ENCODE measurements at places on chromosomes 7 and 10.

DNA sequence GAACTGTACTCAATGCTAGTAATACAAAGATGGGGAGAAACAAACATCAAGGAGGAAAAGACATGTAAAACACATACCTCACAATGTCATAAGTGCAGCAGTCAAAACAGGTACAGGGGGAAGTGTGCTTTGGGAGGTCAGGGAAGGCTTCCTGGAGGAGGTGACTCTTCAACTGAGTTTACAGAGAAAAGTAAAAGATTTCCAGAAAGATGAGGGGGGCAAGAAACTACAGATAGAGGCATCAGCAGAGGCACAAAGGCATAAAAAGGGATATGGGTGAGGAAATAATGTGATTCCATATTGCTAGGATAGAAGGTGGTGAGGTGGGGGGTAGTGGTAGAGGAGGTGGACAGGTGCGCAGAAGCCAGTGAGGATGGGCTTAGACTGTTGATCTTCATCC is 95.0 kb downstream of the LSM5 start:
- DNase-seq = no peak

GRCh38 chr10:23630885-23631284 is 192.0 kb downstream of the OTUD1 start:
- DNase-seq = no peak

GRCh38 chr7:134724606-134725005 is 54.8 kb upstream of the CALD1 start:
- no peak for DNase-seq

DNA sequence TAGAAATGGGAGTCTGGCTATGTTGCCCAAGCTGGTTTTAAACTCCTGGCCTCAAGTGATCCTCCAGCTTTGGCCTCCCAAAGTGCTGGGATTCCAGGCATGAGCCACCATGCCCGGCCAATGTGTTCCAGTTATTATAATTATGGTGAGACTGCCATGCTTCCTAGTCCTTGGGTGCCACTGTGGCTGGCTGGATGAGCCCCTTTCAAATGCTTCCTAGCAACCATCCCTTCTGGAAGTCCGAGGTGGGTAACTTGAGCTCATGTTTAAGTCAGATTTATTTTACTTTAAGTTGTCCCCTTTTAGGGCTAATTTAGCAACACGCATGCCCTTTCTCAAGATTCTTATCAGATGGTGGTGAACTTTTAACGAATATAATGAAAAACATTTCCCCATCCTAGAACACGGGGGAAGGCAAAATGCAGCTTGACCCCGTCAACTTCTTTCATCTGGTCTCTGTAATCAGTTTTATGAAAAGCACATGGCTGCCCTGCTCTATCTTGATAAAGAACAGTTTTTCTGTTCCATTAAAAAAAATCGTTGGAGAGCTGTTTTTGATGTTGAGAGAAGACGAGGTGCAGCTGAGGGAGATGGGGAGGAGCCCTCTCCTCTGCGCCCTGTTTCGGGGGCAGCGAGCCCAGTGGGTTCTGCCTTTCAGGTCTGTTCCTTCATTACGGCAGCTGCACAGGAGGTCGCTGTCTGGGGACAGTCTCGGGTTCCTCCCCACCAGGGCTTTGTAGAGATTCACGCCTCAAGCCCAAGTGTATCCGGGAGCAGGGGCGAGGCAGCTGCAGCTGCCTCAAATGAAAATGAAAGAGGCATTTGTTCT is 61.0 kb upstream of the MKI67 start:
- DNase-seq = peak; percentile 1

DNA sequence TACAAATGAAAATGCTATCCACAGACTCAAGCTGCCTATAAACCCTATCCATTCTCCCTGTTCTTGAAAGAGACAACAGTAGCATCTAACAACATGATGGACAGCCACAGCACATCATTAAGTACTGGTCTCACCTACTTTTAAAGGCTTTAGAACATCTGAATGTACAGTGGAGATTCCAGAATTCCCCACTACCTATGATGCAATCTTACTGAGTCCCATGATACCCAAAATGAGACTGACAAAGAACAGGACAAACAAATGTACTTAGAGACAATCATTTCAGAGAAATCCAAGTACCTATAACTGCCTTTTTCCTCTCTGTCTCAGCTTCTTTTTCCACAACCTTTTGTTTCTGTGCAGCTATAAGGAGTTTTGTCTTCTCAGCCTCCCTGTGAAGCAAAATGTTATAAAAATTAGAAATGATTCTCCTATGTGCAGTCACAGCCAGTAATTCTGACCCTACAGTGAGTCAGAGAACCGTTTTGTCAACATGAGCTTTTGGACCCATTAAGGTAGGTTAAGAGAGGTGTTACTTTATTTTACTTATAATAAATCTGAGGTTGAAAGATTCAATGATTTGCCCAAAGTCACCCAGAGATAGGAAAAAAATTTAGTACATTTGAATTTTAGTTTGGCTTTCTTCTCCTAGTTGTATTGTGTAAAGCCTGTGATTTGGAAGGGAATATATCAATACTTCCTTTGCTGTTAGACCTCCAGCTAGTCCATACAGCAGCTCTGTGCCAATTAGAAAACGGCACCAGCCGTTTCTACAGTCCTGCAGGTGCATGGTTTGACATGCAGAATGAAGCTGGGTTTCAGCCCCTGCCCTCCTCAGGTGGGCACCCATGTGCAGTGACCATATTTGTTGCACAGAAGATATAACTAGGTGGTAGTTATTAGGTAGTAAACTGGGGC is 21.9 kb downstream of the ERLIN1 start:
- DNase-seq = no peak

DNA sequence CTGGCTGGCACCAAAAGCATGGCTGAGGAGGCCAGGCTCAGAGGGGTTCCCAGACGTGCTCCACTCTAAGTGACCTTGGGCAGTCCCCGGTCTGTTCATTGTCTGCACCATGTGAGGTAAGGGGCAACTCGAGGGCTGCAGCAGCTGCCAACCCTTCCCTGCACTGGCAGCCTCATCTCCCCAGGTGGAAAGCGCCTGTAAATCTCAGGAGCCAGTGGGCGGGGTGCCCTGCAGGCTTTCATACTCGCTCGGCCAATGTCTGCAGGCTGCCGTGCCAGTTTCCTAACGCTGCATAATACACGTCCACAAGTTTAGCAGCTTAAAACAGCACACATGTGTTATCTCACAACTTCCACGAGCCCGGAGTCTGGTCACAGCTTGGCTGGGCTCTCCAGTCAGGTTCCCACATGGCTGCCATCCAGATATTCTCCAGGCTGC is 12.6 kb upstream of the GDF10 start:
- DNase-seq = no peak

- DNase-seq = peak; percentile 3
Measured at GRCh38 chr7:140810830-140811556, 113.7 kb downstream of the BRAF start.

- peak; percentile 2 for DNase-seq
Measured at GRCh38 chr7:153381275-153382040, 621.9 kb downstream of the ACTR3B start.

DNA sequence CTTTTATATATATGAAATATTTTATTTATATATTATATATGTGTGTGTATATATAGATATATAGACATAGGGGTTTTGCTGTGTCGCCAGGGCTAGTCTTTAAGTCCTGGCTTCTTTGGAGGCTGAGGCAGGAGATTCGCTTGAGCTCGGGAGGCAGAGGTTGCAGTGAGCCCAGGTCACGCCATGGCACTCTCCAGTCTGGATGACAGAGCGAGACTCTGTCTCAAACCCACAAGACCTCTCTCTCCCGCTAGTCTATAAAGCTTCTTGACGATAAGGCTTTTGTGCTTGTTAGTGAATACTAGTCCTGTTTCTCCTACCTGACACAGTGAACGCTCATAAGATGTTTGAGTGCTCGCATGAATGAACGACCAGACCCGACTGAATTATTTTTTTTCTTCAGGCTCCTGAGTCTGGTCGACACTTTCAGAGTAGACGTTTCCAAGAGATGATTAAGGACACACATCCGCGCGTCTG is 577 bp upstream of the DDX21 start:
- peak; percentile 16 for DNase-seq

DNA sequence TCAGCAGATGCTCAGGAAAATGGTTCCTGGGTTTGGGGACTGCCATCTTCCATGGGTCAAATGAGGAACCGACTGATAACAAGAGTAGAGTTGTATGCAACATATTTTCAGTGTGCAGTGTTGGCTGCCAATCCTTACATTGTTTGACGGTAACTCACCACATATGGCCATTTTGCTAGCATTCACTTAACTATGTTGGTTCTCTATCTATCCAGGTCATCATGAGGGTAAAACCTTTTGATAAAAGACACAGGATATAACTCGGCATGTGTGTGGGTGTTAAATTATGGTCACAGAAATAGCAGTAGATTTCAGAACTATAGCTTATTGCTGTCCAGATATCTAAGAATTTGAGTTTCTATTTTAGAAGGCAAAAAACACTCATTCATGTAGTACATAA is 140.7 kb upstream of the AOAH start:
- no peak for DNase-seq

GRCh38 chr7:111750228-111750627 is 187.9 kb upstream of the IMMP2L start:
- DNase-seq = no peak

DNA sequence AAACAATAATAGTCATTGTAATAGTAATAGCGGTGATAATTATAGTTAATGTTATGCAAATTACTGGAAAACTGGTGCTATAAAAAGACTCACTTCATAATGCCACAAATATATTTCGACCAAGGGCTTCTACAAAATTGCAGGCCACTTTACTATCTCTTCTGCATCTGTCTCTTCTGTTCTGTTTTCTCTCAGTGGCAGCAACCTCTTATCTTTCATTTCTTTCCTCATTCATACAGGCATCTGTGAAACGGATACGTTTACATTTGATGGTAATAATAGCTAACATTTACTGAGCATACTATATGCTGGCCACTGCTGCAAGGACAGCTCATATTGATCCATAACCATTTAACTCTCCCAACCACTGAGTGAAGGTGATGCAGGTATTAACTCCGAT is 537.4 kb upstream of the PFKP start:
- DNase-seq = no peak

GRCh38 chr7:4818000-4818794 is 42.8 kb downstream of the AP5Z1 start:
- DNase-seq = no peak

DNA sequence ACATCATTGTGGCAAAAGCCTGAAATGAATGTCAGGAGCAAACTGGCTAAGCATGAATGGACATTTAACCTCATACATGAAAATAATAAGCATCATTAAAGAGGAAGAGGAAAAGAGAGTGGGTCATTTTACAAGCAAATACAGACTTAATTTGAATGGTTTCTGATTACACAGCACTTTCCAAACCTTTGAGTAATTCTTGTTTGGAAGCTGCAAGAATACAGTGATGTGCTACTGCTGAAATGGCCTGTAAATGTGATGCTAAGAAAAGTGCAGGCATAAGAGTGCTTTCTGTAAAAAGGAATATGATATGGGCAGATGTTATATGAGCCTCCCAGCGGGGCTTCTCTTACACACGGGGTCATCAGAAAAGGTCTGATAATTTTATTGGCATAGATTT is 30.2 kb downstream of the TAS2R16 start:
- no peak for DNase-seq

GRCh38 chr10:59674215-59674836 is 35.3 kb downstream of the SLC16A9 start:
- no peak for DNase-seq

DNA sequence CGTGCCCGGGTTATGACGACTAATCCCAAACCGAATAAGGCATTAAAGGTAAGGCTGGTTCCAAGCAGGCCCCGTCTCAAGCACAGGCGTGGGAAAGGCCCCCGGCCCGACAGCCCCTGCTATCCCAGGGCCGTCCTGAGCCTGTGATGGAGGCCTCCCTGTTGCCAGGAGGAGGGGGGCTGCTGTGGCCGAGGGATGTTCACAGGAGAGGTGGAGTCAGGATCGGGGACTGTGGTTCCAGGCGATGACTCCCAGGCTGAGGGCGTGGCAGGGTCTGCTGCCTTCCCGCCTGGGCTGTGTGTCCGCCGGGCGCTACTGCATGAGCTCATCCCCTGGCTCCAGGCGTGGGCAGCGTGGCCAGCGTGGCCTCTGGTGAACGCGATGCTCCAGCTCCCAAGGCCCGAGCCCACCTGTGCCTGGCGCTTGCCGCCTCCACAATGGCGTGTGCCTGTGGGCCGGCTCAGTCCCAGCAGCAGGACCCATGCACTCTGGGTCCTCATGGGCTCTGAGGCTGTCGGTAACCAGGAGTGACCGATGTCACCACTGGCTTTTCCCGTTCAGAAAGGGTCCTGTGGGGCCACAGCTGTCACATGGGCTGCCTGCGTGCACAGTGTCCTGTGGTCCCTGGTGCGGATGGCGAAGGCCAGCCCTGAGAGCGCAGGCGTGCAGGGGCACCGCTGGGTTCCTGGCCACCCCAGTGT is 8.8 kb downstream of the MAFK start:
- no peak for DNase-seq

- DNase-seq = no peak
Measured at GRCh38 chr7:117979954-117980497, 106.8 kb upstream of the CTTNBP2 start.

GRCh38 chr7:151249034-151249731 is 689 bp upstream of the SMARCD3 start:
- no peak for DNase-seq

DNA sequence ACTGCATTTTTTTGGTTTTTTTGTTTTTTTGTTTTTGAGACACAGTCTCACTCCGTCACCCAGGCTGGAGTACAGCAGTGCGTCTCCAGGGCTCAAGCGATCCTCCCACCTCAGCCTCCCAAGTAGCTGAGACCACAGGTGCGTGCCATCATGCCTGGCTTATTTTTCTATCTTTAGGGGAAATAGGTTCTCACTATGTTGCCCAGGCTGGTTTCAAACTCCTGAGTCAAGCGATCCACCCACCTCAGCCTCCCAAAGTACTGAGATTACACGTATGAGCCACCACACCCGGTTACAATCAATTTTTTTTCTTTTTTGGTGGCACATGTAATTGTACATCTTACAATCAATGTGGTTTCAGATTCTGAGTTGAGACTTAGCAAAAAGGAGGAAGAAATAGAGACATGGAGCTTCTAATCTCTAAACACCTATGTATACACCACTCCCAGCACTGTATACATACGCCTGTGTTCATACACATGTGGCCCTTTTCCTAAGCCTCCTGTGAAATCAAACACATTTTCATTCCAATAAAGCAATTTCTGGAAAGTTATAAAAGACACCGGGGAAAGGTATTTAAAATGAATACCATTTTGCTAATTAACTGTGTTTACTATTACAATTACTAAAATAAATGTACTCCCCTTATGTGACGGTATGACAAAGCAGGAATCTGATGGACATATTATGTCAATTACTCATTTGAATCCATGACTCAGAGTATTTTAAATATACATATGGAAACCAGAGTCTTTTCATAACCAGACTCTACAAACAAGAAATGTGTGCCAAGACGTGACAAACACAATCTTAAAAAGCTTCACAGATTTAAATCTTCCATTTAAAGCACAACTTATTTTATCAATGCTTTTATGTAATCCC is 40.9 kb downstream of the SMURF1 start:
- DNase-seq = peak; percentile 10

DNA sequence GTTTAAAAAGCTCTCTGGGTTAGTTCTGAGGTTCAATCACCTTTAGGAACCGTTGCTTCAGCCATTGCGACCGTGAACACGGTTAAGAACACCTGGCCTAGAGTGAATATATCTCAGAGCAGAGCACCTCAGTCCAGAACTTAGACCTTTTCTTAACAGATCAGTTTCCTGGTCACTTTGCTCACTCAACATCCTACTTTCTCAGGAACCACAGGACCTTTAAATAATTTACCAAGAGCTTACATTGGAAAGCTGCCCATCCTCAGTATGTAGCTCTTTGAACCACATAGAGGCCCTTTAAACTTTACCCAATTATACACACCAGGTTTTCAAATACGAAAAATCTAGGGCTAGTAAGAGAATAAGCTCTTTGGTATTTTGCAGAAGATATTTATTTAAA is 153.2 kb downstream of the NRBF2 start:
- DNase-seq = no peak

All from activated CD4-positive, alpha-beta T cell treated with anti-CD3 and anti-CD28 coated beads for 24 hours (primary cell).